ENCODE measurements at places on chromosomes 1 and 21. TPM values are rescaled to one million over a fixed set of nuclear protein-coding genes. Genes with fewer than 3 reads are reported as not detected.

GRCh38 chr1:115114308-115114707, 25.0 kb upstream of the TSPAN2 start:
- no peak for DNase-seq

DNA sequence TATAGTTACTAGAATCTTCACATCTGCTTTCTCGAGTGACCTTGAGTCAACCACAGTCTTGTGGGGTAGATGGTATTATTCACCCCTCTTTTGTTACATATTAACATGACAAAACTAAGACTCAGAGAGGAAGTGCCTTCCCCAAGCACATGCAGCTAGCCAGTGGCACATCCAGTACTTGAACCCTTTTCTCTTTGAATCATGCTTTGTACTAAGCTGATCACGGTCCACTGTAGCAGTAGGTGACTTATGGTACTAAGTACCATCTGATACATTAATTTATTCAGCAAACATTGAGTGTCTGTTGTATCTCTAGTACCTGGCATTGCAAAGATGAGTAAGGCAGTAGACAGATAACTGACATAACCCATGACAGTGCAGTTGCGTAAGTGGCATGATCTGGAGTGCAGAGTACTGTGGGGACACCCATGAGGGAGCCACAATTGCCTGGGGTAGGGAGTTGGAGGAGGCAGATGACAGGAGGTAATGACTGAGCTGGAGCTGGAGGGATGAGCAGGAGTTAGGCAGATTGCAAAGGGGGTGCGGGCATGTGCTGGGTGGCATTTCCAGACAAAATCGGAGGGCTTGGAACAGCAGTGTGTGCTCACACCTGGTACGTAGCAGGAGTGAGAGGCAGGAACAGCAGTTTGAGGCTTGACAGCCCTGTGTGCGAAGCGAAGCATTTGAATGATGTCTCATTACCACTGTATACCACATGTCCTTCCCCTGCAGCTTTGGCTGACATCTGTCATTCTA, 29.8 kb downstream of the UCK2 start:
- no peak for DNase-seq

GRCh38 chr1:110341872-110342331, 2.7 kb downstream of the RBM15 start:
- DNase-seq, result no peak

Gene CYP4A22
- polyA plus RNA-seq, result not detected

Gene KCNK2
- polyA plus RNA-seq, result 19.7 TPM
